ENCODE measurements at places on chromosomes 12 and 14. TPM values are rescaled to one million over a fixed set of nuclear protein-coding genes. Genes with fewer than 3 reads are reported as not detected.

The INSM2 gene
- not detected for total RNA-seq

DNA sequence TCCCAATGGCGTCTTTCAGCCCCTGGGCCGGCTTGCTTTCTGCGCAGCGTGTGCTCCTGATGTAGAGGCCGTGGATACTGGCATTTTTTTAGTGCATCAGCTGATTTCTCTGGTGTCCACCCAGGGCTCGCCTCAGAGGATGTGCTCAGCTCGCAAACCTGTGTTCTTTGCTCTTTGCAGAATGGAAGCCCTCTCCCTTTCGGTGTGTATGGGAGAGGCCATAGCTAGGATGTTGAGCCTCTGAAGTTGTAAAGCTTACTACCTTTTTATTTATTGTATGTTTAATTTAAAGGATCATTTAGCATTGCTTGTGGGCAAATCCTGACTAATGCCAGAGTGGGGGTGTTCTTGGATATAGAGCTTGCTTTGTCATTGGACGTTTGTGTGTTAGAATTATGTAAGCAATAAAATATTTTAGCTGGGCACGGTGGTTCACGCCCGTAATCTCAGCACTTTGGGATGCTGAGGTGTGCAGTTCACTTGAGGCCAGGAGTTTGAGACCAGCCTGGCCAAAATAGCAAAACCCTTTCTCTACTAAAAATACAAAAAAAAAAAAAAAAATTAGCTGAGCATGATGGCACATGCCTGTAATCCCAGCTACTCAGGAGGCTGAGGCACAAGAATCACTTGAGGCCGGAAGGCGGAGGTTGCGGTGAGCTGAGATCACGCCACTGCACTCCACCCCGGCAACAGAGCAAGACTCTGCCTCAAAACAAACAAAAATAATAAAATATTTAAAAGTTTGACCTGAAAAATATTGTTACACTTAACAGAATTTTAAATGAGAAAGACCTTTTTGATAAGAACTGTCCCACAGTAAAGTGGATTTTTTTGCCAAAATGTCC lies 52.6 kb upstream of the MMP17 start:
- no peaks in the 10 kb centered on the region for H3K27me3 ChIP-seq
- peaks cover 9% of the 10 kb centered on the region for H3K36me3 ChIP-seq
- H3K27ac ChIP-seq, result no peak overlapping the region
- H3K4me3 ChIP-seq, result no peak overlapping the region

The WNT1 gene
- total RNA-seq, result 1.5 TPM

DNA sequence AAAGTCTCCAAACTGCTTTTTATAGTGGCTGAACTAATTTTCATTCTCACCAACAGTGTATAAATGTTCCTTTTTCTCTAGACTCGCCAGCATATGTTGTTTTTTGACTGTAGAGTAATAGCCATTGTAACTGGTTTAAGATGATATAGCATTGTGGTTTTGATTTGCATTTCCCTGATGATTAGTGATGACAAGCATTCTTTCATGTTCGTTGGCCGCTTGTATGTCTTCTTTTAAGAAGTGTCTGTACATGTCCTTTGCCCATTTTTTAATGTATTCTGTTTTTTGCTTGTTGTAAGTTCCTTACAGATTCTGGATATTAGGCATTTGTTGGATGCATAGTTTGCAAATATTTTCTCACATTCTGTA lies 404.9 kb downstream of the FLRT2 start:
- H3K4me1 ChIP-seq, result peaks cover 9% of the 10 kb centered on the region
- H3K4me3 ChIP-seq, result peak overlapping the region; percentile 65
- no peaks in the 10 kb centered on the region for H3K36me3 ChIP-seq
- DNase-seq, result no peak

GRCh38 chr14:35877276-35877675 lies 51.1 kb downstream of the BRMS1L start:
- no peak overlapping the region for H3K27ac ChIP-seq
- no peaks in the 10 kb centered on the region for H3K36me3 ChIP-seq
- no peaks in the 10 kb centered on the region for H3K4me1 ChIP-seq
- H3K4me3 ChIP-seq, result no peak overlapping the region
- no peak for DNase-seq
- H3K27me3 ChIP-seq, result no peaks in the 10 kb centered on the region

The TSHR gene
- 0.48 TPM for total RNA-seq
